ENCODE measurements at places on chromosomes 16 and 17.

DNA sequence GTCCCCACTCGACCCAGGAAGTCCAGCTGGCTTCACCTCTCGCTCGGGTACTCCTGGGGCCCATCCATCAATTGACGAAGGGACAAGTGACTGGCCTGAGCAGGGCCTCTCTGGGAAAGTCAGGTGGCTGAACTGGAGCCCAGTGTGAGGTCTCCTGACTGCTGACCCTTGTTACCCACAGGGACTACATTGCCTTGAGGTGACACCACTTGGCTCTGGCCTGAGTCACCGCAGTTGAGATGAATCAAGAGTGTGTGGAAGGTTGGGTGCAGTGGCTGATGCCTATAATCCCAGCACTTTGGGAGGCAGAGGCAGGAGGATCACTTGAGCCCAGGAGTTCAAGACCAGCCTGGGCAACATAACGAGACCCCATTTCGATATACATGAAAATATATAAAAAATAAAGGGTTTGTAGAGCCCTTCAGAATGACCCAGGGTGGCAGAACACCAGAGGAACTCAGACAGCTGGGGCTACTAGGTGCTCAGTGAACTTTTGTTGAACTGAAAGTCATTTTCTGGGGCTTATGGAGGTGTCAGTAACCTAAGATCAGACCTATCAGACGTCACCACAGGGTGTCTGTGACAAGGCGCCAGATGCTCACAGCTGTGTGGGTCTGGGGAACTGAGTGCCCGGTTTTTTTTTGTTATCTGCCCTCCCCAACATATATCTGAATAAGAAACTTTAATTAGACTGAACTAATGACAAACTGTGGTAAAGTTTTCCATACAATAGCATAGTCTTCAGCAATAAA, 14.8 kb upstream of the ZFP90 start:
- no peak for DNase-seq

DNA sequence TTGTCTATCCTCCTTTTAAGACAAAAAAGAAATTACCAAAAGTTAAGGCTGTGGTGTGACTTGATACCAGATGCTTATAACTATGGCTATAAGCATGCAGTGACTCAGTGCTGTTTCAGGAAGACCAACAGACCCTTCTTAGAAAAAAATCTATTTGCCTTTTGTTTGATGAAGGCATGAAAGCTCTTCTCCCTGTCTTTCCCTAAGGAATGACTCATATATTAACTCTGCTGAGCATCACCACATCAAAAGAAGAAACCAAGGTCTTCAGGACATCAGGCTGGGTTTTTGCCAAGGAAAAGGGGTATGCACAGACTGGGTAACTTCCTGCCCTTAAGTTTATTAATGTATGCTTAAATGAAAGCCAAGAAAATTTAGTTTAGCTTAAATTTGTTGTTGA, 47.1 kb downstream of the VMP1 start:
- no peak for DNase-seq

DNA sequence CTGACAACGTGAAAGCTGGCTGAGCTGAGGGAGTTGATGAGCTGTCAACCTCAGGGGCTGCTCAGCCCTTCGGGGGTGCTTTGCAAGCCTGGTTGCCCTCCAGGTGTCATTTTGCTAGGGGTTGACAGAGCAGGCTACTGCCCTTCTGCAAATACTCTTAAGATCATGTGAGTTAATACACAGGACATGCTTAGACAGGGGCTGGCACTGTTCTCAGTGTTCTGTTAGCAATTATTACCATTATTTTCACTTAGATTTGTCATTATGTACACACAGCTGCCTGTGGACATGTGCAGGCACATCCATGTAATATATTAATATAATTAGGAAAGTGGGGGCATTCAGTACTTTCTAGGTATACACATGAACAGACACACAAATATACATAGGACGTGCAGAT, 554.3 kb upstream of the HSBP1 start:
- DNase-seq = no peak

DNA sequence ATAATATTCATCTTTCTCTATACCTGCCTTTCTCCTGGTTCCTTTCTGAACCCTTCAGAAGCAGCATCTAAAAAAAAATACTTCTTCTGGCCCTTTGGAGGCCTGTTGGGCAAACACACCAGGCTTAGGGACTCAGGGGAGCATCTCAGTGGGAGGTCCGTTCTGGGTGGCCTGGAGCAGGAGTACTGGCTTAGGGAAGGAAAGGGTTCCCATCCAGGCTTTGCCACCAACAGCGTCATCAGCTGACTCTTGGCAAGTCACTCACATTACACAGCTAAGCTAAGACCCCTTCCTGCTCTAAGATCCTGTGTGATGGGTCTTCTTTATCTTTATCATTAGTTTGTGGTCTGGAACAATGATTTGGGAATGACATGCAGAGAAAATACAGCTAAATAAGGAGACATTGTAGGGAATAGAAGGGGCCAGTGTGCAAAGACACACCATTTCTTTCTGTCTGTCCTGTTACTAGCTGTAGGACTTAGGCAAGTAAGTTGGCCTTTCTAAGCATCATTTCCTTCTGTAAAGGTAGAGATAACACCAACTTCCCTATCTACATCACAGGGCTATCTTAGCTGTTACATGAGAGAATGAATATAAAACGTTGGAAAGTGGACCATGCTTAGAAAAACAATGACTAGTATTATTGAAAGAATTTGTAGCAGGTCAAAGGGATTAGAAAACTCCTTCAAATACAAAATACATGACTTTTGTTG, 9.9 kb downstream of the PCTP start:
- DNase-seq = no peak

GRCh38 chr16:63187638-63188037, 1151.4 kb upstream of the CDH8 start:
- DNase-seq = no peak

All from ecto neural progenitor cell (in vitro differentiated cells).